Stimulated activated CD4-positive, alpha-beta T cell treated with anti-CD3 and anti-CD28 coated beads, Interleukin-15, amount 100 ng/mL, for 1 hour (primary cell): ENCODE measurements at places on chromosomes 6 and 20.
A peak's percentile ranks its signal among the peaks of the same experiment; 100 is the strongest.

DNA sequence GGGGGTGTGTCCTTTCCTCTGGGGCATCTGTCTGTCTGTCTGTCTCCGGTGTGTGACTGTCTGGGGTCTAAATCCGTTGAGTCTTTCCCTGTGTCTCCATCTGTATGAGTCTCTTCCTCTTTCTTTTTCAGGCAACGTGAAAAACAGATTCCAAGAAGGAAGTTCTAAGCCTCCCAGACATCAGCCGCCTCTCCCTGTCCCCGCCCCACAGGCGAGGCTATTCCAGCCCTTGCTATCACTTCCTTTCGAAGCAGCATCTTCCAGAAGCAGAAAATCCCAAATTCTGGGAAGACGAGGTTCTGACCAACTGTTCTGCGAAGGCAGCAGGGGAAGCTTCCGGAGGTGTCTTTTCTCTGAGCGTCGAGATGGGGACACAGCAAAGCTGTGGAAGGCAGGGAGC, 34.0 kb downstream of the PMEPA1 start:
- no peak for DNase-seq

DNA sequence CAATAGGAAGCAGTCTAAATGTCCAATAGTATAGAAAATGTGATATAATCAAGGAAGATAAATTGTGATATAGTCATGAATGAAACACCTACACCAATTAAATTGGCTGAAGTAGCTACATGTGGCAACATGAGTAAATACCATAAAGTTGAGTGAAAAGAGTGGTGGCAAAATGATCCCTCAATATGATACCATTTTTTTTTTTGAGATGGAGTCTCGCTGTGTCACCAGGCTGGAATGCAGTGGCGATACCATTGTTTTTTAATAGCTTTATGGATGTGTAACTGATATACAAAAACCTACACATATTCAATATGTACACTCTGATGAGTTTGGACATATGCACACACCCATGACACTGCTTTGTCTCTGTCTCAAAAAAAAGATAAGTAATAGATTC, 20.9 kb upstream of the ILRUN start:
- DNase-seq = no peak

DNA sequence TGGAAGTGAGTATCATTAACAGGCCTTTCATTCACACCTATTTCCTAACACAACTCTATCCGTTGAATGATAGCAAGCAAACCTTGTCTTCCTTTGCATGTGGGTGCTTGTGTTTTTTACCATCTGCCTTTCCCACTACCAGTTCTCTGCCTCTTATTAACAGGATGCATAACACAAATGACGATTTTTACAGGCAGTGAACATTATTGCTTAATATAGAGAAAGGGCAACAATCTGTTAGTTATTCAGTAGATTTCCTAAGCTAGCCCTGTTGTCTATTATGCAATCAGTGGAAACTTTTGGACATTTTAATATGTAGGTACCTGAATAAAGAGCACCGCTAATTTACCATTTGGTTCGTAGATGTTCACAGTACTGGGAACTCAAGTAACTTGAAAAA, 348.8 kb upstream of the PLCB4 start:
- DNase-seq = no peak

GRCh38 chr6:142737368-142738034, 207.5 kb downstream of the HIVEP2 start:
- no peak for DNase-seq

DNA sequence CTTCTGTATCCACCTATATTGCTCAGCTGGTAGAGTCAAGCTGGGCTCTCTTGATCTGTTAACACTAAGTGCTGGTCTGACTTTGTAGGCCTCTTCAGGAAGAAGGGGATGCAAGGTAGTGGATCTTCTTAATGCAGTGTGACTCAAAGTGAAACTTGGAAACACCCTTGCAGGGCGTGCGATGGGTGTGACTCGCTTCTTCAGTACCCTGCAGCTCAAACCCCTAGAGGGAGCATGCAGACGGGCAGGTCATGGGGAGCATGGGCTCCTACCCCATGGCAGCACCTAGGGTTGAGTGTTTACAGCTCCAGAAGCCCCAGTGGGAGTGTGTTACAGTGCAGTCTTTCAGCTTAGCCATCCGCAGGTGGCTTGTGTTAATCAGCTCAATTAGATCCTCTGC, 757 bp upstream of the SAMD3 start:
- peak; percentile 28 for DNase-seq

- DNase-seq = no peak
These were observed 646.6 kb upstream of the HS3ST5 start for GRCh38 chr6:114989279-114989964.

DNA sequence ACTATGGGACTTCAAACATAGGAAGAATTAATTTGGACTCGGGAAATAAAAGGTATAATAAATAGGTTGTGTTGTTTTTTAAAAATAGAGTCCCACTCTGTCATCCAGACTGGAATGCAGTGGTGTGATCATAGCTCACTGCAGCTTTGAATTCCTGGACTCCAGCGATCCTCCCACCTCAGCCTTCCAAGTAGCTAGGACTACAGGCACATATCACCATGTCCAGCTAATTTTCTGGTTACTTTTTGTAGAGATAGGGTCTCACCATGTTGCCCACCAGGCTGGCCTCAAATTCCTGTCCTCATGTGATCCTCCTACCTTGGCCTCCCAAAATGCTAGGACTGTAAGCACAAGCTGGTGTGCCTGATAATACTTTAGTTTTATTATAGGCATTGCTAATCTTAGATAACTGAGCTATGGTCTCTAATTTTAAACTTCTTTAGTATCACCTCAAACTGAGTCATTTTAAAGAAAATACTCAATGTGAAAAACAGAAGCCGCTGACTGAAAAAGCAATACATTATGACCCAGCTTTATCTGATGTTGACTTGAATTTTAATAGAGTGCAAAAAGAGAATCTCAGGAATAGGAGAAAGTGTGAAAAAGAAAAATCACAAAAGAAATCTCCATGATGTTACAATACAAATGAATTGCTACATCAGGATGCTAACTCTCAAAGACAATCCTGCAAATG, 251.0 kb downstream of the RNGTT start:
- DNase-seq = no peak

- no peak for DNase-seq
These were observed 642 bp downstream of the NKX2-2 start for GRCh38 chr20:21513181-21513663.

- no peak for DNase-seq
These were observed 948 bp upstream of the DNAJC5 start for GRCh38 chr20:63893999-63894357.

DNA sequence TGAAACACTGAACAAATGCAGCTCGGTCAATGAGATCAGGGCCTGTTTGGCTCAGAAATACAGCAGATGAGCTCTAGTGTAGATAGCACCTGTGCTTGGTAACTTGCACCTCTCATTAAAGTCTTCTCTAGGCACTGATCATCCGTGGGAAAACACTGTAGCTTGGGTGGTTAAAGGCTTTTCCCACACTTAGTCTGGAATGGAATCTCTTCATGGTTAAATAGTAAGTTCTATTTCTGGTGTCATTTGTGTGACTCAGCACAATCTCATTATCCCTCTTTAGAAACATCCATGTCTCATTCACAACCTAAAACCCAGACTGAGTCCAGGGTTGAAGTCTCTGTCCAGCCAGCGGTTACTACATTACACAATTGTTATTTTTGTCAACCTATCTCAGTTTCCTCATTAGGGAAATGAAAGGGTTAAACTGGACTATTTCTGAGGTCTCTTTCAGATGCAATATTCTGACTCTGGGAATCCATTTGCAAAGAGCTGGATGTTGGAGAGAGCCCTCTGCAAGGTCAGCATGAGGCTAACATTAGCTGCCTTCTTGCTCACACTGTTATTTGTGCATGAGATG, 125.0 kb downstream of the ZDHHC14 start:
- DNase-seq = no peak
